Activated CD8-positive, alpha-beta memory T cell treated with anti-CD3 and anti-CD28 coated beads, Interleukin-2, amount 10 ng/mL, durations not matched to agents 7 days and 5 days (primary cell): ENCODE measurements at places on chromosomes 12 and 14.

DNA sequence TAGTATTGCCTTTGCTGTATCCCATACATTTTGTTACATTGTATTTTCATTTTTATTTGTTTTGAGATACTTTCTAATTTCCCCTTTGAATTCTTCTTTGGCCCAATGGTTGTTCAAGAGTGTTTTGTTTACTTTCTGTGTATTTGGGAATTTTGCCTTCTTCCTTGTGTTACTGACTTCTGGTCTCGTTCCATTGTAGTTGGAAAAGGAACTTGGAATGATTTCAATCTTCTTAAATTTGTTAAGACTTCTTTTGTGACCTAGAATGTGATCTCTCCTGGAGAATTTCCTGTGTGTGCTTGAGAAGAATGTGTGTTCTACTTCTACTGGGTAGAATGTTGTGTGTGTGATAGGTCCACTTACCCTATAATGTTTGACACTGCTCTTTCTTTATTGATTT is 304.4 kb upstream of the RTL1 start:
- no peak for DNase-seq

- DNase-seq: no peak
Observed at GRCh38 chr12:29960122-29960521, 176.4 kb upstream of the TMTC1 start.

GRCh38 chr12:124499190-124499753 is 68.1 kb downstream of the NCOR2 start:
- no peak for DNase-seq

GRCh38 chr14:94329857-94330256 is 6.7 kb upstream of the SERPINA6 start:
- no peak for DNase-seq
